NCI-H1436 treated with DMSO at 0.1 percent for 48 hours (cell line): ENCODE measurements at places on chromosomes 4 and X.

GRCh38 chrX:129980540-129981199 is 1.8 kb upstream of the BCORL1 start:
- no peak for DNase-seq

GRCh38 chr4:151599863-151600262 is 160.9 kb downstream of the GATB start:
- no peak for DNase-seq

- DNase-seq = no peak
Measured at GRCh38 chrX:12891915-12892506, 14.4 kb upstream of the TLR8 start.

DNA sequence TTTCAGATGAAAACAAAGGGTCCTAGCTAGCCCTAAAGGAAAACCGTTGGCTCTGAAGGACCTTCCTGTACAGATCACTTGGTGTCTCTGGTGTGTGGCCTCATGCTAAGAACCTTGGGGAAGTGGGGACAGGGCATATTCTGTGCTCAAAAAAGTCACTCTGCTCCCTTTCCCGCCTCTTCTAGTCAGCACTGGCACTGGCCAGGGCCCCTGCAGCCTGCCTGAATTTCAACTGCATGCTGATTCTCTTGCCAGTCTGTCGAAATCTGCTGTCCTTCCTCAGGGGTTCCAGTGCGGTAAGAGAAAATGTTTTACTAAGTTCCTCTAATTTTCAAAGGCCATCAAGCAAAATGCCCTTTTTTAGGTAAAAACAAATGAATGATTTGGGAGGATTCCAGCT is 3.4 kb downstream of the CYBB start:
- no peak for DNase-seq

- no peak for DNase-seq
Measured at GRCh38 chr4:151434183-151434860, 25.3 kb downstream of the FHIP1A start.

- no peak for DNase-seq
Measured at GRCh38 chr4:86055898-86056297, 304.0 kb downstream of the MAPK10 start.

- DNase-seq = no peak
Measured at GRCh38 chr4:55214172-55214571, 88.8 kb upstream of the KDR start.

- DNase-seq = peak; percentile 35
Measured at GRCh38 chr4:150402871-150403272, 179.1 kb upstream of the MAB21L2 start.

- no peak for DNase-seq
Measured at GRCh38 chr4:911221-911751, 20.8 kb downstream of the GAK start.

GRCh38 chr4:26226629-26227376 is 94.0 kb upstream of the RBPJ start:
- no peak for DNase-seq

DNA sequence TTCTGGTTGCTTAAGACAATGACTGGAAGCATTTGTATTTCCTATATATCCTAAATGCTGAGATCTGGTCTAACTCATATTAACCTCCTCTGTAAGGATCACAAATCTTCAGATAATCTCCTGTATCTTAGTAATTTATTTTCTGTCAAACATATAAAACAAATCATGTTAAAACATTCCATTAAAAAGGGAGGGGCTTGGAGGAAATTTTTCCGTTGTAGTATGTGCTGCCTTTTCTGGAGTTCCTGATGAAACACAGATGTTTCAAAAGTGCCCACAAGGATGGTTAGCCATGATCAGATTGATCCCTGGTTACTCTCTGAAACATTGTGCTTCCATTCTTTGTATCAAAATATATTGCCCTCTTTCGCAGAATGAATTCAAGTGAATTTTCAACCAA is 182.1 kb downstream of the TENM3 start:
- DNase-seq = no peak

GRCh38 chr4:2172627-2173231 is 69.2 kb downstream of the HAUS3 start:
- DNase-seq = no peak

GRCh38 chr4:44632089-44632488 is 19.3 kb downstream of the YIPF7 start:
- no peak for DNase-seq

DNA sequence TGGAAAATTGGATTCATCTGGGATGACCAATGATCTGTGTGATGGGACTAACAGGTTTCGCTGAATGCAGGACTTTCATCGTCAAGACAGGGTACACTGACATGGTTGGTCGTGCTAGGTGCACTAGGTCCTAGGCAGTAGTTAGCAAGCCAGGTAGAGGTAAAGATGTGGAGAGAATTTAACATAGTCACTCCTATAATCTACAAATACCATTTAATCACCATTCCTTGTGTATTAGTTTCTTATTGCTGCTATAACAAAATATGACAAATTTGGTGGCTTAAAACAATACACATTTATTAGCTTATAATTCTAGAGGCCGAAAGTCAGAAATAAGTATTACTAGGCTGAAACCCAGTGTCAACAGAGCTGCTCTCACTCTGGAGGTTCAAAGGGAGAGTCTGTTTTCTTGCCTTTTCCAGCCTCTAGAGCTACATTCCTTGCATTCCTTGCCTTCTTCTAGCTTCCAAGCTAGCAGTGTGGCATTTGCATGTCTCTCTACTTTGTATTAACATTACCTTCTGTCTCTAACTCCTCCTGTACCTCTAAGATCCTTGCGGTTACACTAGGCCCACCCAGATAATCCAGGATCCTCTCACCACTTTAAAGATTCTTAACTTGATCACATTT is 98.7 kb upstream of the GRIA3 start:
- no peak for DNase-seq
